ENCODE measurements at places on chromosomes 5 and 9.

DNA sequence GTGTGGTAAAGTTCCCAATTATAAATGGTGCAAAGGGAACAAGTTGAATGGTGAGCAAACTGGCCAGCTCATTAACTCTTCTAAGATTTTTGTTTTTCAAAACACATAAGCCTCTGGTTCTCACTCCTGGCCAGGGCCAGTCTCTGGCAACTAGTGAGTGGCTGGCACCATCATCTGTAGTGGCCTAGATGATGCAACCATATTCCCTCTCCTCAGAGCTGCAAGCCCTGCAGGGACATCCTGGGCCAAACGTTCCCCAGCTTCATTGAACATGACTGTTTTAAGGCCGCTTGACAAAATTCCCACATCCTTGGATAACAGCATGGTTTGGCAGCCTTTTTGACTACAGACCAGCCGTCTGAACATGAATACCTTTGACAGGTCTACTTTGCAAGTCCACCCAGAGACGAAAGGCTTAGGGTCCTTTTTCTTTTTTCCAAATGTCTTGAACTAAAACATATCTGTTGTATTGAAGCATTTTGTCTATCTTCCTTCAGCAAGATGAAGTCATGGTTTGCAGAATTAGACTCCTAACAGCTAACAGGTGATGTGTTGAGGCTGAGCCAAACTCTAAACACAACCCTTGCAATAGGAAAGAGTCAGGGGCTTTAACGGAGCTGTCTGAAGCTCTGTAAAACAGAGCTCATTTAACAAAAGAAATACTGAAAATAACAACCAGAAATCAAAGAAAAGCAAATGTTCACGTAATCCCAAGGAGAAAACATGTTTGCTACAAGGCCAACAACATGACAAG lies 23.8 kb downstream of the MACROH2A1 start:
- no peak for DNase-seq

DNA sequence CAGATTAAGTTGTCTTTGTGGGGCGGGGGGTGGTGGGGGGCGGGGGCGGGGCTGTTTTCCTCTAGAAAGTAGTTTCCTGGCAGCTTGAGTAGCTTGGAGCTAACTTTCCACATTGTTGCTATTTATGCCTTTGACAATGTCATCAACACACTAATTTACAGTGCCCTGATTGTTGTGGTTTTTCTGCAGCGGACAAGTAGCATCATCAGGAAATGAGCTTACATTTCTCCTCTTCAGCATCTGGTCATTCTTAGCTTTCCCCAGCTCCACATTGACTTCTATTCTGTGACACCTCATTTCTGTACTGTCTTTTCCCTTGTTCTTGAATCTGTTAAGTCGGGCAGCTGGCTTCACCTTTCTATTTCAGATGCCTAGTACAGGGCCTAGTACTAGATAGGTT lies 112.3 kb upstream of the RAD23B start:
- no peak for DNase-seq

GRCh38 chr9:104494808-104495207 lies 9.3 kb upstream of the OR13F1 start:
- DNase-seq = no peak

DNA sequence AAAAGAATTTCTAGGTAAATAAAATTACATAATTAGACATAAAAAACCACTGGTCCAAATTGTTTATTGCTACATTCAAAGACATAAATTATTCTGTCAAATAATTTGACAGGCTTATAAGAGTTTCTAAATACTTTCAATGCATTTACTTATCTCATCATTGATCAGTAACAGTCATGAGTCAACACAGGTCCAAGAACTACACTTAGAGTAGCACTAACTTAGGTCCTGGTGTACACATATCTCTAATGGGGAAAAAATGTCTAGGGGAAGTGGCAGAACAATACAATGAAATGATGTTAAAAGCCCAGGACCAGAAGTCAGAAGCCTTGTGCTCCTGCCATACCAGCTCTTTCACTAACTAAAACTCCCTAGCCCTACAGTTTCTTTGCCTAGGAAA lies 96.5 kb upstream of the SLCO6A1 start:
- no peak for DNase-seq

GRCh38 chr9:133538176-133538575 lies 3.7 kb downstream of the ADAMTSL2 start:
- DNase-seq = no peak

GRCh38 chr5:141155540-141156374 lies 5.9 kb downstream of the PCDHB6 start:
- no peak for DNase-seq

Measured in T1000 (cell line).